Esophagus squamous epithelium (tissue), 5 donors: ENCODE measurements at places on chromosomes 6 and 20.

DNA sequence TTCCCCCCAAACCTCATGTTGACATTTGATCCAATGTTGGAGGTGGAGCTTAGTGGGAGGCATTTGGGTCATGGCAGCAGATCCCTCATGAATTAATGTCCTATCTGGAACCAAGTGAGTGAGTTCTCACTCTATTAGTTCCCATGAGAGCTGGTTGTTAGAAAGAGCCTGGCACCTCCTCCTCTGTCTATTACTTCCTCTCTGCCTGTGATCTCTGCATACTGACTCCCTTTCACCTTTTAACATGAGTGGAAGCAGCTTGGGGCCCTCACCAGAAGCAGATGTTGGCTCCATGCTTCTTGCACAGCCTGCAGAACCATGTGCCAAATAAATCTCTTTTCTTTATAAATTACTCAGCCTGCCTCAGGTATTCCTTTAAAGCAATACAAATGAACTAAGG is 127.3 kb upstream of the RALGAPA2 start:
- no peak for DNase-seq

GRCh38 chr6:15578716-15579391 is 84.0 kb downstream of the DTNBP1 start:
- no peak for DNase-seq

GRCh38 chr20:62428002-62428372 is 648 bp upstream of the RBBP8NL start:
- no peak for DNase-seq

DNA sequence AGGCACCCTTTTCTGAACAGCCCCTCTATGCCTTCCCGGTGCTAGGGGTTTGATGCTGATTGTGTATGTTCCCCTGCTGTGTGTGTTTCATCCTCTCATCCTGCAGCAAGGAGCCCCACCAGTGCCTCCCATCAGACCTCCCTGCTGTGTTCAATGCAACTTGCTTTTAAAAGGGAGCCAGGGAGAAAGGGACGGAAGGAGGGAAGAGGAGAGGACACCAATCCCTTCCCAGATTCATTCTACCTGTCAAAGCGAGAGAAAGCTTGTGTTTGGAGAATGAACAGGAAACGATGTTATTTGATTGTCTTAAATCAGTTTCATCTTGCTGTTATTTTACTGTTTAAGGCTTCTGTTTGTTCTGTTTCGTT is 259.2 kb downstream of the ADGB start:
- no peak for DNase-seq

DNA sequence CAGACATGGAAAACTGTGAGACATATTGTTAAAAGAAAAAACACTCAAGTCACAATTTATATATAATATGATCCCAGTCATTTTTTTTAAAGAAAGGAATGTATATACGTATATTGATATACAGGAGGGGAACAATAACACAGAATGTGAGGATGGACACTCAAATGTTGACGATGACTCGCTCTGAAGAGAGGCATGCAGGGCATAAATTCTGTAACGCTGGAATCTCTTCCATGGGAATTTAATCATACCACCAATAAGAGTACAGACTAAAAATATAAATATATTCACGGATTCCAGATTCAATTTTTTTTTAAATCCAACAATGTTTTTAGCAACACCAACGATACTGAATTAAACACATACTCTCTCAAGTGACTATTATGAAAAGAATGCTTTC is 106.9 kb upstream of the CCDC28A start:
- DNase-seq, result no peak

- DNase-seq, result no peak
Measured at GRCh38 chr20:62494980-62495748, 19.4 kb upstream of the GATA5 start.

GRCh38 chr6:130129762-130130246 is 92.9 kb downstream of the SAMD3 start:
- DNase-seq, result no peak
